ENCODE measurements at places on chromosomes 1 and 21.

GRCh38 chr21:41741253-41742072 is 25.4 kb downstream of the RIPK4 start:
- DNase-seq, result no peak

- no peak for DNase-seq
Measured at GRCh38 chr1:54498383-54499096, 49.5 kb upstream of the ACOT11 start.

DNA sequence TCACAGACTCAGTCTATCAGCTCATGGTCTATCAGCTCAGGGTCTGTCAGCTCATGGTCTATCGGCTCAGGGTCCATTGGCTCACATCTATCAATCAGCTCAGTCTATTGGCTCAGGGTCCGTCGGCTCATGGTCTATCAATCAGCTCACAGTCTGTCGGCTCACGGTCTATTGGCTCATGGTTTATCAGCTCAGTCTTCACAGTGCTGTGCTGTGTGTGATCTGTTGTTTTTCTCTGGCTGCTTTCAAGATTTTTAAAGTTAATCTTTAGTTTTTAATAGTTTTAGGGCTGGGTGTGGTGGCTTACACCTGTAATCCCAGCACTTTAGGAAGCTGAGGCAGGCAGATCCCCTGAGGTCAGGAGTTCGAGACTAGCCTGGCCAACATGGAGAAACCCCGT is 14.4 kb downstream of the C1orf159 start:
- no peak for DNase-seq

DNA sequence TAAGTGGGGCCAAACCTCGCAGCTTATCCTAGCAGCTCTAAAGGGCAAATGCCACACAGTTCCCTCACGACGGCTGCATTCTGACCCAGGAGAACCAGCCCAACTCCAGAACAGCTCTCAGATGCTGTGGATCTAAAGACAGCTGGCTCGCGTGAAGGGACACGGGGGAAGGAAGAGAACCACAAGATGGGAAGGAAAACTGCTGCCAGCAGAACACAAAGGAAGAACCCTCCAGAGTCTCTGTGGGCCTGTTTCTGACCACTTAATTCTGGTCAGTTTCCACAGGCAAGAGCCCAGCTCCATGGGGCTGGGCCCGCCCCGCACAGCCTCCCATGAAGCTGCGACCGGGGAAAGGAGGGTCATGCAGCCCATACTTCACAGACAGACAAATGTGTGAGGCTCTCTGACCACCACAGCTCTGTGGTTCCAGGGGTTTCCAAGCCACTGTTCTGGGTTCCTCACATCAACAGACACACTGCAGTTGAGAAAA is 61.1 kb downstream of the SLC45A1 start:
- no peak for DNase-seq

DNA sequence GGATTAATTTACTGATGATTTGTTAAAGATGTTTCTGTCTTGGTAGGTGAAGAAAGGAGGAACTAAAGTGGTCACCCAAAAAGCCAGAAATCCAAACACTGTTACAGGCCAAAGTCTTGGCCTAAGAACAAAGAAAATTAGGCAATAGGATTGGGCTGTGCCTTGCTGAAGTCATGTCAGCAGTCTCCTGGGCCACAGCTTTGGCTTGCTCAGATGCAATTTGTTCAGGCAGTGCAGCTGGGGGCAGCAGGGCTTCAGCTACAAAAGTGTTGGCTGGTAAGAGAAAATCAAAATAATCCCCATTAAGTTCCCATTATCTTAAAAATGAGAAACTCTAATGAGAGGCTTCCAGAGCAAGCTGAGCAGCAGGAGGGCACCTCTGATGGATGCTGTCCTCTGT is 14.0 kb upstream of the RAP1A start:
- DNase-seq, result no peak

- DNase-seq, result no peak
Measured at GRCh38 chr1:44707959-44708831, 22.8 kb downstream of the RNU5D-1 start.

DNA sequence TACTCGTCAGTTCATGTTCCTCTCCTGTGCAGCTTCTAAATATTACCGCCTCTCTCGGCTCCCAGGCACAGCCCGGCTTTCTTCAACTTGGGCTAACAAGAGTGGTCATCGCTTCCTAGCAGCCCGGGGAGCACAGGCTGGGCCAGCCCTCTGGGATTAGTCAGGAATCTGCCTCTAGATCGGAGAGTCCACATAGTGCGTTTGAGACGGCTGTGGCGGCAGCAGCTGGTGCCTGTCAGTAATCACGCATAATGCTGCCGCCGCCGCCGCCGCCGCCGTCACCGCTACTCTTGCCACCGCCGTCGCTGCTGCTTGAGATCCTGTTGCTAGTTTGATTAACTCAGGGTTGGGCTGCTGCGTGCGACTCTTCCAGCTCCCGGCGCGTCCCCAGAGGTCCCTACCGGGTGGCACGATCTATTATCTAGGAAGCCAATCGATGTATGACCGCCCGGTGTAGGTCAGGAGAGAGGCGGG is at the start of gene RXRG:
Gene RXRG, minus strand, starts transcription at position 230 of the 474 bp plus-strand sequence. CDS start 233 bp downstream, outside the sequence.
- no peak for DNase-seq

GRCh38 chr1:214290424-214291037 is 9.6 kb downstream of the SMYD2 start:
- DNase-seq, result no peak

All from stimulated activated CD8-positive, alpha-beta memory T cell treated with anti-CD3 and anti-CD28 coated beads, Interleukin-2, amount 100 ng/mL, for 1 hour (primary cell).